NAMALWA (cell line): ENCODE measurements at places on chromosomes 3 and 15.

GRCh38 chr15:67021455-67021854 lies 43.9 kb upstream of the SMAD3 start:
- DNase-seq: no peak

GRCh38 chr15:68833700-68834331 lies 13.1 kb upstream of the ANP32A start:
- DNase-seq: no peak

DNA sequence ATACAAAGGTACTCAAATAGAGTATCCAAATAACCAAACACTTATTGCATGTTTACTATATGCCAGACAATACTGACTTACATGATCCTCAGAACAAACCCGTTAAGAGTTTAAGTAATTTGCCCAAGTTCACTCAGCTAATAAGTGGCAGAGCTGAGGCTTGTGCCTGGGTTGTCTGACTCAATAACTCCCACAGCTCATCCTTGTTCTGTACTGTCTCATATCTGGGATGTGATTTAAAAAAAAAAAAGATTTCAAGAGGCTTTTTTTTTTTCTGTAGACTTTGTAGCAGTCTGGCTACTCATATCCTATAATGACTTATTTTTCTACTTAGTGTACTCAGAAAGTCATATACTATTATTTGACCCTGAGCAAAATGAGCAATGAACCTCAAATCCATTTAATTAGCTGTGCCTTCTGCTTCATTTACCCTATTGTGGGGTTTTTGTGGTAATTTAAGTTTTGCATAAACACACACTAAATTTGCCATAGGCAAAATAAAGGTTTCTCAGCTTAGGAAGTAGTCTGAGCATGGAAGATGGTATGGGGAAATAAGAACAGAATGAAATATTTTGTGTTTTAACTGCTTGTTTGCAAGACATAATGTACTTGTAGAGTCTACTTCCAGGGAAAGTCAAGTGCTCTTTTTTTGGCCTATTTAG lies 3.1 kb downstream of the NSUN3 start:
- DNase-seq: no peak

DNA sequence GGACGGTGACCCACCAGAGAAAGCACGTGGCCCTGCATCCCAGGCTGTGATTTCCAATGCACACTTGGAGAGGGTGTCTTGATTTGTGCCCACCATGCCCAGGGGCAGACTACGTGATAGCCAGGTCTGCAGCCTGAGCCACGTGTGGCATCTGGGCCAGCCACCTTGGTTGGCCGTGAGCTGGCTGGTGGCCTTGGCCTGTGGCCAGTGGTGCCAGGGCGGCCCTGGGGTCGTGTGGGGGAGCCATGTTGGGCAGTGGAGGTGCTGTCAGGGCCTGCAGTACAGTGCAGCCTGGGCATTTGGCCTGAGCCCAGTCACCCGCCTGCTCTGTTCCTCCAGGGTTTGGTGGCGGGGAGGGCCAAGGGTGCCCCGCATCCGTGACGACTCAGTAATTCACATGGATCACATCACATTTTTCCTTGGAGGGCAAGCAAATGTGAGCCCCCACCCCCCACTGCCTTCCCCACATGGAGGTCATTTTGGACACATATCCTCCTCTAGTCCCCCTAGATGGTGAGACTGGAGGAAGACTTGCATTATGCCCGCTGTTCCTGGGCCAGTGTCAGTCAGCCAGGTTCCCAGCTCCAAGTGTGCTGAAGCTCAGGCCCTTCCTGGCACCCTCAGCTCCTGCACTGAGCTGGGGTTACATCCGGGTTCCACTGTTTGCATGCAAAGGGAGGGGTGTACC lies 201.4 kb downstream of the UBE3A start:
- no peak for DNase-seq
